Fibroblast of skin of left biceps (primary cell): ENCODE measurements at places on chromosomes 5 and 9.
A peak's percentile ranks its signal among the peaks of the same experiment; 100 is the strongest.

GRCh38 chr5:135441919-135442318, 5.2 kb downstream of the DCANP1 start:
- DNase-seq = no peak

GRCh38 chr5:89043676-89044075, 160.7 kb upstream of the MEF2C start:
- no peak for DNase-seq

DNA sequence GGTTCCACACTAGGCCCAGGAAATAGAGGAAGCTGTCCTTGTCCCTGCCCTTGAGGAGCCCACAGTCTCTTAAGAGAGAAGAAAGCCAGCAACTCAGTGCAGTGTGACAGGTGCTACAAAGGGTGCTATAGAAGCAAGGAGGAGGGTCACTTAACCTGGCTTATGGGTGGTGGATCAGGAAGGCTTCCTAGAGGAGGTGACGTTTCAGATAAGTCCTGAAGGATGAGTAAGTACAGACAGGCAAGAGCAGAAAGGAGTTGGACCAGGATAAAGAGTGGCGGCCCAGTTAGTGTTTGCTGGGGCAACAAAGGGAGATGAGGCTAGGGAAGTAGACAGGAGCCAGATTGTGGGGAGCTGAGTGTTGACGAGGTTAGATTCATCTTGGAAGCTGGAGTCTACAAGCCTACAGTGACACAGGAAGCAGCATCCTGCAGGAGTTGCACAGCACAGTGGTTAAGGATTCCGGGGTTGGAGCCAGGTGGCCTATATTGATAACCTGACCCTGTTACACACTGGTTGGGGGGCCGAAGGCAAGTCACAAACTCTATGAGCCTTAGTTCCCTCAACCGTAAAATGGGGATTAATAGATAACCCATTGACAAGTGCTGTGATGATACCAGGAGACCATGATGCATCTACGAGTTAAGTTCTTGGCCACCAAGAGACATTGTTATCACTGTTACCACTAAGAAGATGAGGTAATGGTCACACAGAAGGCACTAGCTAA, 5.4 kb upstream of the LHX6 start:
- DNase-seq = no peak

DNA sequence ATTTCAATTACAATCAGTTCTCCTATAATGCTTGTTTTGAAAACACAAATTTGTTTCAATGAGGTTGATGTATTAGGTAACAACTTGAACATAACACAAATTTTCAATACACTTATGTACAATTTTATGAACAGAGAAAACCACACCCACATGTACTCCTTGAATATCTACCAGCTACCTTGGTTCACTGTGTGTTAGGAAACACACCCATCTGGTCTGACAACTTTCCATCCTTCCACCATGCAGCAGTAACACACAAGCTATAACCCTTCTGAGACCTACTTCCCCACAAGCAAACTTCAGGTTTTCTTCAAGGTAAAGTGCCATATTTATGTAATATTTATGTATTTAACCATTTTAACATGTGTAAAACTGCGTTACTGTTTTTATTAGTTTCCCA, 36.4 kb upstream of the UBQLN1 start:
- no peak for DNase-seq

DNA sequence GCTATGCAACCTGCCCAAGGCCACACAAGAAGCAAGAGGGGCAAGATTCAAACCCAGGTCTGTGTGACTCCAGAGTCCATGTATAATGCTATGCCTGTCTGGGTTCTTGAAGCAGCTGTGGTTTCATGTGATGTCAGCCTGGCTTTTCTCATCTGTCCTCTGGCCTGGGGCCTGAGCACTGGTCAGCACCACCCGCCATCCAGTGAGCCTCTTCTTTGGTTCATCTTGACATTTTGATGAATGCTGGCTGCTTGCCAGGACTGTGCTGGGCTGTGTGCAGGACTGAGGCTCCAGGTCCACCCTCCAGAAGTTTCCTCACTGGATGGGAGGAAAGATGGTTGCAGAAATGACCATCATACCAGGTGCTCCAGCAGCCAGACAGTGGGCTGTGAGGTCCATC, 61.5 kb downstream of the TSTD2 start:
- DNase-seq = no peak

DNA sequence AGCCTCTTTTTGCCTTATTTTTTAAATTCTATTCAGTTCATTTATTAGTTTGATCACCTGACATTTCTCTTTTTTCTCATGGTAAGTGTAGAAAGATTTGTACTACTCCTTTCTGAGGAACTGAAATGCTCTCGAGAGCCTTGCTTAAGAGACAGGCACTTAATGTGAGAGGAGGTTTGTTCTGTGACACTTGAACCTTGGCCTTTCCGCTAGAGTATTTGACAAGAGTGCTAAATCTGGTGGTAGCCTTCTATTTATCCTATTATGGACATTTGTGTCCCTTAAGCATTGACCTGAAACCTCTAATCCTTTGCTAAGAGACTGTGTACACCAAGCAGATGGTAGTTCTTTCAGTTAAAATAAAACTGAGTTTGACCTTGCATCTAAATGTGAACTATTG, 805.0 kb upstream of the PTPRD start:
- DNase-seq = no peak

GRCh38 chr9:5470122-5470521, 19.8 kb downstream of the CD274 start:
- DNase-seq = no peak

GRCh38 chr5:104347119-104347708, 784.6 kb upstream of the NUDT12 start:
- peak; percentile 9 for DNase-seq

- no peak for DNase-seq
These were observed 43.7 kb downstream of the ZNF366 start for GRCh38 chr5:72463449-72464052.

DNA sequence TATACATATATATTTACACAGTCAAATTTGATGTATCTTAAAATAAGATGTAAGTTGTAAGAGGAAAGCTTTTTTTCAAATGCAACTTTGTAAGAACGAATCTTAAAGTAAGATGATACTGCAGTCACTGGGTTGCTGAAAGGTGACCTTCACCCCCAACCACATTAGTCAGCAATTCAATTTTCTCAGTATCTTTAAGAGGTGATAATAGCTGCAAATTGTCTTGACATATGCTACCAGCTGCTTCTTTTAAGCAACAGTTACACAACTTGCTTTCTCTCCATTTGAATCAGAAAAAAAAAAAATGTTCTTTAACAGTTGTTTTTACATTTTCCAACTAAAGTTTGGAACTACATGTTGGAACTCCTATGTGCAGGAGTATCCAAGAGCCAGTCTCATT, 246.6 kb upstream of the CCNG1 start:
- no peak for DNase-seq

DNA sequence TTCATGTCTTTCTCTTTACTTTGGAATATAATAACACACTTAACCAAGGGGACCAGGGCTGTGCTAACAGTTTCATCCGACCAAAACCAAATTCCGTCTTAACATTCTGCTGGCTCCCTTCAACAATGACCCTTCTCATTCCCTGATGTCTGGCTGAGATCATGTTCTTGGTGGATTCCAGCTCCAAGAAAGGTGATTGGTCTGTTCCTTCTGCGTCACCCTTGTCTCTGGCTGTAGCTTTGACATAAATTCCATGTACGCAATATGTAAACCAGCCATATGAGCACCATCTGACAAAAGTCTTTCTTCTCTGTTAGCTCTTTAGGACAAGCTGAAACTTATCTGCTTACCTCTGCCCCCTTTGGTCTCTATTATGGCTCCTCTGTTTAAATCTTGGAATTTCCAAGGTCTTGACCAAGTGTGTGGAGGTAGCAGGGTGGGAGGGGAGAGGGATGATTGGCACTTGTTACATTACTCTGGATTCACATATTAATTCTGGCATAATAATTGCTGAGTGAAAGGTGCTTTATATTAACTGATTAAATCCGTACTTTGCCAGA, 45.7 kb upstream of the HSD17B4 start:
- DNase-seq = no peak

GRCh38 chr5:10635867-10636350, 72.0 kb downstream of the ANKRD33B start:
- no peak for DNase-seq

DNA sequence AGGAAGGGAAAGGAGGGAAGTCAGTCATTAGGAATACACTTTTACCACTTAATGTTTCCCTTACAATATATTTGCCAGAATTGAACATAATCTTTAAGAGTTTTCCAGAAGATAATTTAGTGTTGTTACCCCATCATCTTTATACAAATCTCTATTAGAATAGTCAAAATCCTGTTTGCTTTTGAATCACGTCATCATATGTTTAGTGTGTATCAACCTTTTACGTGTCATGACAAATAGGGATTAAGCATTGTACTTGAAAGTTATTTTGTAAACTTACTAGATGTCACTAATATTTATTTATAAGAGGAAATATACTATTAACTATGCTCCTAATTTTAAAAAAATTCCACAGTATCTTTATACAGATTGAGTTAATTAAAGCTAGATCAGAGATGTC, 1899.5 kb downstream of the MAT2B start:
- DNase-seq = no peak

GRCh38 chr5:174545926-174546325, 178.5 kb upstream of the MSX2 start:
- no peak for DNase-seq

DNA sequence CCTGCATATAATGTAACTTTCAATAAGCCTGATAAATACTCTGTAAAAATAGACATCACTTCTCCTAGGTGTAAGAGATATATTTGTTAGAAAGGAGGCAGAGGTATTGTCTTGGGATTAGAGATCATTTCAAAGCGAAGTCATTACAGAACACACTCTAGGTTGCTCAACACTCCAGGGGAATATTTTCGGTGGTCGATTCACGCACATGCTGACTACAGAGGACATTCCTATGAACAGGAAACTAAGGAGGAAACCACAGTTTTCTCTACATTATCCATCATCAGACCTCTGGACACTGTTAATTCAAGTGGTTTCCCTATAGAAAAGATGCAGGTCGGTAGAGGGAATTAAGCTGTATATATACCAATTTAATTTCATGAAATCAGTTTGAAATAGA, 370.0 kb downstream of the NDUFS4 start:
- DNase-seq = no peak

DNA sequence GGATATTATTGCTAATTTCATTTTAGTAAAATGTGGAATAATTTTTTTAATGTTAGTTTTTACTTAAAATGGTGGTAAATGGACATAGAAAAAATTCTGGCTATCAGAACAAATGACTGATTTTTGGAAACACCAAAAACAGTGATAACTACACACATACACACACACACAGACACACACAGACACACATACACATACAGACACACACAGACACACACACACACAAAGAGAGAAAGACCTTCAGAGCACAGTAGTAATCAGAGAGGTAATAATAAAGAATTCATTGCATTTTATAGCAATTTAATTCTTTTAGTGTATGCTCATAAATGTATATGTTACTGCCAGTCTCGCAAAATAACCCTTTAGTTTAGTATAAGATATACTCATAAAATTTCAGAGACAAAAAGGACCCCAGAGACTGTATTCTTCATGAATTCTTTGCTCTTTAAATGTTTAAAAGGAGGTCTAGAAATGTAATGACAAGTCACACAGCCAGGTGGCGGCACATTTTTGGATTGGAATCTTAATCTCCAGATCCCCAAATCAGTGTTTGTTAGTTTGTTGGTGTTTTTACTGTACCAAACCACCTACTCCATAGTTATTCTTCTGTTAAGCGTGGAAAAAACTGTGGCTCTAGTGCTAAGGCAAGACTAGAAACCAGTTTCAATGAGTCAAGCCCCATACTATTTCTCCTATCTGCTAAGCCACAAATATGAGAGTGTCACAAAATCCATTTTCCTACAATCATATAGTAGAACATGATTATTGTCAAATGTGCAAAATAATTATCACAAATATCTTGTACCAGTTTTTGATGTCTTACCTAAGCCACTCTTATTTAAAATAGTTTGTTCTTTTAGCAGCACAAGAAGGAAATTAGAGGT, 109.9 kb downstream of the EDIL3 start:
- DNase-seq = no peak

DNA sequence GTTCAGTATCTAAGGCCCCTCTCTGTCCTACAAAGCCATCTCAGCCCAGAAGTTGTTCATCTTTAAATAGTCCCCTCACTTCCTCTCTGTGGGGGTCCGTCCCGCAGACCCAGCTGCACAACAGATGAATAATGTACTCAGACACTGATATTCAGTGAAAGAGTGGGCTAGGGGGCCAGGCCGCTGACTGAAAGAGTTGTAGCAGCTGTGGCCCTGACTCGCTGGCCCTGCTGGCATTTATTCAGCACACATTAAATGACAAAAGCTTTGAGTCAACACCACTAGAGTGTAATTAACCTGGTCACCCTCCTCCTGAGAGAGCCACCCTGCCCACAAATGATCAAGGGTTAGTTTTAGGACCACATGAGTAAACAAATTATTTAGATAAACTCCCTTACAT, 76.3 kb downstream of the MED10 start:
- no peak for DNase-seq

DNA sequence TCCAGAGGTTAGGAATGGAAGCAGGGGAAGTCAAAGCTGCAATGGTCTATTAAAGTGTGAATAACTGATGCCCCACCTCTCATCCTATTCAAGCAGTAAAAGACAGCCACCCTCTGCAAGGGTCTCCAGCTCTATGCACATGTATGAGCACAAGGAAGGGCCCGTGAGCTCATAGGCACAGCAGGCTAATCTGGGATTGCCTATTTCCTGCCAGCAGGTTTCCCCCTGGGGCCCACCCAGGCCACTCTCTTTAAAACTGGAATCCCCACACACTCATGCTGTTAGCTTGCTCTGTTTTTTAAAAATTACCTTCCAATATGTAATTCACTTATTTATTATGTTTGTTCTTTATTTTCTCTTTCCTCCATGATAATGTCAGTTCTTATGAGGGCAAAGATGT, 48.7 kb upstream of the ZNF366 start:
- no peak for DNase-seq

DNA sequence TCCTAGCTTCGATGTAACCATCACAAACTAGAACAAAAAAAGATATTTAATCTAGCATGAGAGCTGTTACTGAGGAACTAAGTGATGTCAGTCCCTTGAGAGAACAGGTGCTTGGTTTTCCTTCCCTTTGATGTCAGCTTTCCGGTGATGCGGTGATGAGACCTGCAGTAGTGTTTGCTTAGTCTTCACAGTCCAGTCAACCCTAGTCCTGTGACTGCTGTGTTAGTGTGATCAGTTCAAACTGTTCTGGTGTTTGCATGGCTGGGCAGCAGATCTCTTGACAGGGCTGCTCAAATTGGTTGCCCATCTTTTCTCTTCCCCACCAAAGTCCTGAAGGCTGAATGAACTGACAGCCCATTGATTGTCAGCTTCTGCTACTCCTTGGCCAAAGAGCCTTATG, 608.6 kb upstream of the DAB2 start:
- DNase-seq = no peak

GRCh38 chr5:10579536-10580521, 16.0 kb downstream of the ANKRD33B start:
- no peak for DNase-seq

GRCh38 chr9:34980181-34980761, 9.3 kb upstream of the DNAJB5 start:
- DNase-seq = no peak

GRCh38 chr9:128499920-128500319, 4.6 kb upstream of the GLE1 start:
- DNase-seq = no peak
